ENCODE measurements at places on chromosomes 2 and 18.

DNA sequence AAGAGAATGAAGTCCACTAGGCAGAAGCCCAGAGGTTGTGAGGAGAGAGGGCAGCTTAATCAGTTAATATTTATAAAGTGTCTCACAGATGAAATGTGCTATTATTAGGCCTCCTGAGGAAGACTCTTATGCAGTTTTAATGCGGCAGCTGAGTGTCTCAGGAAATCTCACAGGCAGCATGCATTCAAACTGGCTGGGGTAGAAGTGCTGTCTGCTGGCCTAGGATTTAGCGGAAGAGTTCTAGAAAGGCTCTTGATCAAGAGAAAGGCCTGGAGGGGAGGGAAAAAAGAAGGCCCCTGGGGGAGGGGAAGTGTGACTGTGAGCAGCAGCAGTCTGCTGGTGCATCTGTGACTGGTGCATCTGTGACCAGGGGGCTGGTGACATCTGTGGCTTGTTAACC, 133.0 kb downstream of the FSHR start:
- no peak for DNase-seq

DNA sequence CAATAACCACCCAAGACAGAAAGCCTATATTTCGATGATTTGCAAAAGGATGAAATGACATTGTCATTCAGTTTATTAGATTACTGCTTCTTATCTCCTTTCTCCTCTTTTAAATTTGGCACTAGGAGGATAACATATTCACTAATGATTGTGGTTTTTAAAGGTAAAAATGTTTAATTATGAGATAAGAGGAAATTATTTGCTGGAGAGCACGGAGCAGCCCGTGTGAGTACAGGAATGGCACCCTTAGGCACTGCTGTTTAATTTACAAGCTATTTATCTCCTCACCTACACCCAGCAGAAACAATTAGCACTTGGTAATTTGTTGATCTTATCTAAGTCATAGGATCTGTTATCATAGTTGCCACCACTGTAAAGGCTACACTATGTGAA, 87.4 kb upstream of the SP3 start:
- DNase-seq = no peak

GRCh38 chr18:14781671-14782070, 33.7 kb downstream of the ANKRD30B start:
- no peak for DNase-seq

- no peak for DNase-seq
Observed at GRCh38 chr2:176189681-176190641, 1.5 kb downstream of the HOXD1 start.
